WTC11 (cell line): ENCODE measurements at places on chromosomes 12 and 14. TPM values are rescaled to one million over a fixed set of nuclear protein-coding genes. Genes with fewer than 3 reads are reported as not detected.

DNA sequence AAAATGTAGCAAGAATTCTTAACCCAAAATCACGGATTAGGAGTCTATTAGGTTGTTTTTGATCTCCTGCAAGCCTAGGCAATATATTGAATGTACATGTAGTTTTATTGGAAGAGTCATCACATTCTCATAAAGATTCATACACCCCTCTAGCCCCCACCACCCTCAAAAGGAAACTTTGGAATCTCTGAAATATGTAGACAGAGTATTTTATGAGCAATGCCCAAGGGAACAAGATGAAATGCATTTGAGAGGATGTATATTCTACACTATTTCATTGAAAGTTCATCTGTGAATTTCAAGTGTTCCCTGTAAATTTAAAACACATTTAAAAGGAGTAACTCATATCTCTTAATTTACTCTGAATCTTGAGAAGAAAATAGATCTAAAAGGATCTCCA is 103.7 kb downstream of the SYT1 start:
- DNase-seq, result no peak

Gene RERG
- total RNA-seq, result 0.21 to 0.73 TPM (median 0.28 TPM) in 3 replicates

- DNase-seq, result no peak
Measured at GRCh38 chr14:63603749-63604277, 37.9 kb downstream of the WDR89 start.

- DNase-seq, result no peak
Measured at GRCh38 chr12:88267630-88268029, 125.5 kb downstream of the TMTC3 start.

DNA sequence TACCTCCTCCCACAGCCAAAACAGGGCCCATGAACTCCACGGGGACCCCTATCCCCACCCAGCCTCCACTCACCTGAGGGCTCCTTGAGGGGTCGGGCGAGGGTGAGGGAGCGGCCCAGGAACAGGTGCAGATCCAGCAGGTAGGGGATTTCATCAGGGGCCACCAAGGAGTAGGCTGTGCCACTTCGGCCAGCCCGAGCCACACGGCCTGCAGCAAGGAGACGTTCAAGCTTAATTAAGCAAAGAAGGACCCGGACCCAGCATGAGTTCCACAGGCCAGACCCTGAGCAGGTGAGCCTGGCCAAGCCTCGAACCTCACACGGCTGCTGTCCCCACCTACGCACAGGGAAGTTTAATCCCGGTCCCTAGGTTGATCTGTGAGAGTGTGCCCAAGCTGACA is 15.6 kb downstream of the DDX54 start:
- no peak for DNase-seq

GRCh38 chr12:26688344-26688904 is 144.6 kb downstream of the ITPR2 start:
- no peak for DNase-seq

Gene KRT78
- not detected in 3 replicates for total RNA-seq

Gene PLCZ1
- total RNA-seq, result not detected in 3 replicates

- peak; percentile 42 for DNase-seq
Measured at GRCh38 chr12:4909734-4910501, at the start of gene KCNA1. KCNA1 (plus strand) TSS chr12:4909905; CDS start chr12:4911379, 1,474 bp downstream.

DNA sequence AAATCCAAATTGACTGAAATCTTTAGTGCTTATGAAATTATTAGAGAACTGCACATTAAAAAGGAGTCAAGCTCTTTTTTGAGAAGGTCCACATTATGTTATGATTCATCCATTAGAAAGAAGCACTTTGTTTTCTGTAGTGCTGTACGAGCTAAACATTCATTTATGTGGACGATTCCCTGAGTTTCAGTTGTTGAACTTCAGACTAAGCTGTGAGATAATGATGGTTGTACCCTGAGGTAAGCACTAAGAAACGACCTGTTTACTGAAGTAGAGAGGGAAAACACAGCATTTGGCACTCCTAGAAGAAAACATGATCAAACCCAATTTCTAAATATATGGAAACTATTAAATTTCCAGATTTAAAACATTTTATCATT is 67.3 kb upstream of the ATP2B1 start:
- no peak for DNase-seq

- DNase-seq, result no peak
Measured at GRCh38 chr12:5012337-5012736, 31.3 kb upstream of the KCNA5 start.

- DNase-seq, result no peak
Measured at GRCh38 chr12:62697893-62698292, 231.3 kb downstream of the MON2 start.

Gene GSKIP
- 41.4 to 43.9 TPM (median 43.0 TPM) in 3 replicates for total RNA-seq

DNA sequence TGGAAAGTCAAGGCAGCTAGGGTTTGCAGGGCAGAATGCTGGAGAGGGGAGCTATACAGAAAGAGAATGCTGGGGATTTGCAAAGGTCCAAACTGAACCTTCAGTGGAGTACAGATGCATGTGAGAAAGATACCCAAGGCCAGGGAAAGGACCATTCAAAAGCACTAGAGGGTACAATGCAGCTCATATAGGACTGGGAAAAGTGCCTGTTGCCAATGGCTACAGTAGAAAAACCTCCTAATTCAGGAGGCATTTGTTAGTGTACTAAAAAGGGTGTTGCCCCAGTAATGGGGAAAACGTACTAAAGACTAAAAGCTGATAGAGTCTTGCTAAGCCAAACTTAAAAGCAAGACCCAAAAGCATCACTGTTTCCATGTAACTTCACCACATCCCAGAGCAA is 30.1 kb downstream of the E2F7 start:
- DNase-seq, result no peak

Gene SLC25A47
- total RNA-seq, result not detected in 3 replicates

DNA sequence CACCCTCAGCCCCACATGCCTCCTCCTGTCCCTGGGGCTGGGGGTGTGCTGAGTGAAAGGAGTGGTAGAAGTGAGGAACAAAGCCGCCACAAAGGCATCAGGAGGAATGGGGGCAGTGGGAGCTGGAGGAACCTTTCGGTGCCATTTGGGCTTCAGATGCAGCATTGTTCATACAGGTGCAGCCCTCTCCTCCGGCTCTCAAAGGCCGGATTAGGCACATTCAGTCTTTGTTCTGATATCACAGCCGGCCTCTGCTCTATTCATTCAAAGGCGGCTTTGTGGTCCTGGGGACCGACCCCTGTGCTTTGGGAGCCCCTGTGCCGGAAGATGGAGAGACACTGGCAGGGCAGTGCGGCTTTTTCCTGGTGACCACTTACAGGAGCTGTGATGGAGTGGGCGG is 53.2 kb downstream of the SMOC1 start:
- DNase-seq, result no peak

DNA sequence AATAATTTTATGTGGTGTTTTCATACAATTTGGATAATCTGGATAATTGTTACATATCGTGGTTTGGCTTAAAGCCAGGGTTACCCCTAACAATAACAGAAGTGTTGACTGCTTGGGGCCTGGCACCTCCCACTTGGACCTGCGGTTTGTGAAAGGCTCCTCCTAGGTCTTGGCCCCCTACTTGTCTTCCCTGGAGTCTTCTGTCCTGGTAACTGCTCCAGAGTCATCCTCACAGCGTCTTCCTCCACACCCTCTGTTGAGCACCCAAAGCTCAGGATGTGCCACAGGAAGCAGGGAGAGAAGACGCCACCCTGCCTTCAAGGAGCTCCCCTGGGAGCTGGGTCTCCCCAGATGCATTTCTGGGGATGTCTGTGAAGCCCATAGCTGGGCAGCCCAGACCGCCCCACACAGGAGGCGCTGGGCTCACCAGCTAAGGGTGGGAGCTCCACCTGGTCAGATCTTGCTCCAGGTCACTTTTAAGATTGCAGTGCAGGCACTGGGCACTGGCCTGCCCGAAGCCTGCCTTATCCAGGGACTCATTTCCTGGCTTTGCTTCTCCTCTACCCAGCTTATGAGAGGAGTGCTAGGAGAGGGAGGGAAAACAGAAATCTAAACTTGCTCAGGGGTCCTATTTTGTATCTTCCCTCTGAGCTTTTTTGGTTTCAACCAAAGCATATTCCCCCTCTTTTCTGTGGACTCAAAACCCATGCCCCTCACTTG is 98.2 kb downstream of the ZFP36L1 start:
- no peak for DNase-seq

- peak; percentile 80 for DNase-seq
Measured at GRCh38 chr14:61188196-61188595, 92.9 kb downstream of the TMEM30B start.

- no peak for DNase-seq
Measured at GRCh38 chr12:109705291-109705690, 8.3 kb upstream of the FAM222A start.
